NCI-H748 treated with DMSO at 0.1 percent for 48 hours (cell line): ENCODE measurements at places on chromosomes 11 and 22.

DNA sequence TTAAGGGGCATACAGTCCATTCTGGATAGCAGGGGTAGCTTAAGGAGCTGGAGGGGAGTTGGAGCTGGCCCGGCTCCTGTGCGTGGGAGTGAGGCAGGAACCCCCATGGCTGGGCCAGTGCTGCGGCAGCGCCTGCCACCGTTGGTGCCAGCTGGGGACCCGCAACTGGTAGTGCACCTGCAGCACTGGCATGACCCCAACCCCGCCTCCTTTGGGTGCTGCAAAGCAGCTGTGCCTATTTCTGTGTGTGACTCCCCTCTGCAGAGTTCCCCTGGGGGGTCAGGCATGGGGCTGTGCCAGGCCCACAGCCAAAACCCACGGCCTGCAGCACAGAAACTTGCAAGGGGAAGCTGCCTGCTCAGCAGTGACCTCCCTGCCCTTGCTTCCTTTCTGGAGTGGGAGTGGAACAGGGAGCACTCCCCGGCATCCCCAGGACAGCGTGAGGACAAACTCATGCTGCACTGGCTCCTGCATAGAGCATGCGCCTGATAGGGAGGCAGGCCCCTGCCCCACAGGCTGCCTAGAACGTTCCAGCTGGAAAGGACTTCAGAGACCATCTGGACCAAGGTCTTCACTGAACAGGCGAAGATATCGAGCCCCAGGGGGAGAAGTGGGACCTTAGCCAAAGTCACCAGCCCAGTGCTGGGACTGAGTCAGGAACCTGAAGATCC is 26.2 kb upstream of the RAB1B start:
- DNase-seq, result no peak

GRCh38 chr11:32573228-32573627 is 10.4 kb upstream of the EIF3M start:
- DNase-seq, result no peak

DNA sequence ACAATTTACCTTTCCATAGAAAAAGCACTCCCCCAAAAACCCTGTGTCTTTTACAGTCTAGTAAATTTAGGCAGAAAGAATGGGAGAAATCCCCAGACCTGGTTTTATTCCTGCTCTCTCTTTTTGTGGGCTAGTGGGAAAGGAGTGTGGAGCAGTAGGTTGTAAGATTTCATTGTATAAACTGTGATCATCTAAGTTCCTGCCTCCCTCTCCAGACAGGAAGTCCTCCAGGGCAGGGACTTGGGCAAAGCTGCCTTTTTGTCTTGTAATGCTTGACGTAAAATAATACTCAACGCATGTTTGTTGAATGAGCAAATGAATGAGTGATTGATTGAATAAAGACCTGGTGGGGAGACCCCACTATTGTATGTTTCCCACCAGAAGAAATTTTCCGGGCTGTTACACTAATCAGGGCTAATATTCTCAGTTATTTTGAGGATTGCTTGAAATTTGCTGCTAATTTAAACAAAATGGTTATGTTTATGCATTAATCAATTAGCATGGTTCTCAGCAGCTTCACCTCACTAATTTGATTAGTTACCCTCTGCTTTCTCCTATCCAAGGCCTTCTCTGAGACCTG is 36.3 kb downstream of the CSNK2A3 start:
- no peak for DNase-seq

- no peak for DNase-seq
Measured at GRCh38 chr22:22248878-22249277, 4.3 kb downstream of the VPREB1 start.

DNA sequence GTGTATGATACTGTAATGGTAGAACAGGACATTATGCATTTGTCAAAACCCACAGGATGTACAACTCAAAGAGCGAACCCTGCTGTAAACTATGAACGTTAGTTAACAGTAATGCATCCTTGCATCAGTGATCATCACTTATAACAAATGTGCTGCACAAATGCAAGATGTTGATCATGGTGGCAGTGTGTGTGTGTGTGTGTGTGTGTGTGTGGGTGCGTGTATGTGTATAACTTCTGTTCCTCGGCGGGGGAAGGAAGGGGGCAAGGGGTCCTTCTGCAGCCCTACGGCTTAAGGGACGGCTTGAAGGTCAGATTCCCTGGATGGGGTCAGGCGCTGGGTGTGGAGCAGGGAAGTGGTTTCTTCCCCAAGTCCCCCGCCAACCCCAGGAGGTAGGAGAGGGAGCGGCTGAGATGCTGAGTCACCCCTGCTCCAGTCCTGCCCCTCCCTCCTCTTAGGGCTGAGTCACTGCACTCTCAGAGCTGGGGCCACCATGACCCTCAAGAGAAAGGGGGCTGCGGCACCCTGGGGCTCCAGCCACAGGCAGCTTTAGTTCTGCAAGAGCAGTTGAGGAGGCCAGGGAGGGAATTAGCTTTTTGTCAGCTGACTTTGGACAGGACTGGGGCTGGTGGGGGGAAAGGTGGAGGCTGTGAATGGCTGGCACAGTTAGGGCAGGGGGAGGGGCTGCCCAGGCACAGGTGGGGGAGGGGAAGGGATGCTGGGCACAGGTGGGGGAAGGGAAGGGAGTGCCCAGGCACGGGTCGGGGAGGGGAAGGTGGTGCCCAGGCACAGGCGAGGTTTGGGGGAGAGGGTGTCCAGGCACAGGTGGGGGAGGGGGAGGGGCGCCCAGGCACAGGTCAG is 8.8 kb upstream of the CTSD start:
- DNase-seq, result no peak

- no peak for DNase-seq
Measured at GRCh38 chr11:67271541-67272284, 5.4 kb downstream of the GRK2 start.

GRCh38 chr11:36065436-36065835 is 121.6 kb downstream of the LDLRAD3 start:
- no peak for DNase-seq

DNA sequence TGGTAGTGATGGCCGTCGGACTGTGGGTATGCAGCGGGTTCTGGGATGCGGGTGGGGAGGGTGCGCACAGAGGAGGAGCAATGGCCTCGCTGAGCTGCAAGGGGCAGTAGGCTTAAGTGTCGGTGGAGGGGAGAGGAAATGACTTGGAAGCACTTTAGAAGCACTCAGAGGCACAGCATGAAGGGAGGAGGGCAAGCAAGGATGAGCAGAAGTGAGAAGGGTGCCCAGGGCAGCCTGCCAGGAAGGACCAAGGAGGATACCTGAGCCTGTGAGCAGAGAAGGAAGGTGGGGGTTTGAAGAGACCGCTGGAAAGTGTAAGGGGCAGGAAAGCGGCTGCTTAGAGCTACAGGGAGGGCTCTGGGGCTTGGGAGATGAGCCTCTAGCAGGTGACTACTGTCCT is 330 bp downstream of the SLC5A1 start:
- no peak for DNase-seq

DNA sequence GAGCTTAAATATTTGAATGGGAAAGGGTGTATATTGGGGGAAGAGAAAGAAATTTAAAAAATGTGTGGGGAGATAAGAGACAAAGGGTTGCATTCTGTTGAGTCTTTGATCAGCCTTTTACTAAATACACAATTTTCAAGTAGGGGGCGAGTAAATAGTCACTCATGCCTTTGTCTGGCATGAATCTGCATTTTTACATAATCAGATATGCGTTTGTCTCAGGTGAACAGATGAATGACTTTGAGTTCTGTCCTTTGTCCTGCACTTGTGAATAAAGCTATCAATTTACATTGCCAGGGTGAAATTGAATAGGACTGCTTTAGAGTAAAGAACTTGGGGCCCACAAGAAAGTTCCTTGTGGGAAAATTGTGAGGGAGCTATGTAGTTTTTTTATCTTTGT is 523.6 kb upstream of the LUZP2 start:
- DNase-seq, result no peak

DNA sequence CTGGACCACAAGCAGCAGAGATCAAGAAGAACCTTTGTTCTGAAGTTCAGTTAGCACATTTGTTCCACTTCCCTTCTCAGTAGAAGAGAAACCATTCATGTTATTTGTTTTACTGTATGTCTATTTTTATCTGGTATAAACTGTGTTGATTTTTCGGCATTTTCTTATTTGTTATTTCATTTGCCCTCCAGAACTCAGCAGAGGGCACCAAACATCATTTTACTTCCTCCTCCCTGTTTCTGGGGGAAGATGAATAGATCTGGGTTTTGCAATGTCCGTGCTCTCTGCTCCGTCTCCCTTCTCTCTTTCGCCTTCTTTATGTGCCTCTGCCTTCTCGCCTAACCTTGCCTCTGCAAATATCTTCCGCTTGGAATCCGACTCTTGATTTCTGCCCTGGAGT is 366.9 kb downstream of the NTM start:
- DNase-seq, result no peak

DNA sequence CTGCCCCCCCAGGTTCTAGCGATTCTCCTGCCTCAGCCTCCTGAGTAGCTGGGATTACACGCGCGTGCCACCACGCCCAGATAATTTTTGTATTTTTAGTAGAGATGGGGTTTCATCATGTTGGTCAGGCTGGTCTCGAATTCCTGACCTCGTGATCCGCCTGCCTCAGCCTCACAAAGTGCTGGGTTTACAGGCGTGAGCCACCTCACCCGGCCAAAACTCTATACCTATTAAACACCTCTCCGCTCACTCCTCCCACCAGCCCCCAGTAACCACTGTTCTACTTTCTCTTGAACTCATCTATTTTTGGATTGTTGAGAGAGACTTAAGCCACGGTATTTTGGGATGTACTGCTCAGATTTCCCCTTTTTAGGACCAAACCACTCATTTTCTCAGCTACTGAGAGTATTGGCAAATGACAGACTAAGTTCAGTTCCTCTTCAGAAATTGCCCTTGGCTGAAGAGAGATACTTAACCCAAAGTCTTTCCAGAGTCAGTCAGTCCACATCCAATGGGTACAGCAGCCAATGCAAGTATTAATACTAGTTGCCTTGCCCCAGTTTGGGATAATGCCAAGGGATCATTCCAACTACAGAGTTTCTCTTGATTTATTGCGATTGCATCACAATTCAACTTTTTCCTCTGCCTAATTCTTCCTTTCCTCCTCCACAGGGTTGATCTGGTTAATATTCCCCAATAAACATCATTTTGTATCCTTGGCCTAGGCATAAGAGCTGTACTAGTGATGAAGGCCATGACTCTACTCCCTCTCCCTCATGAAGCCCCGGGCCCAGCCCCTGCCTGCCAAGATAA is 36.8 kb upstream of the CSTF3 start:
- DNase-seq, result no peak

DNA sequence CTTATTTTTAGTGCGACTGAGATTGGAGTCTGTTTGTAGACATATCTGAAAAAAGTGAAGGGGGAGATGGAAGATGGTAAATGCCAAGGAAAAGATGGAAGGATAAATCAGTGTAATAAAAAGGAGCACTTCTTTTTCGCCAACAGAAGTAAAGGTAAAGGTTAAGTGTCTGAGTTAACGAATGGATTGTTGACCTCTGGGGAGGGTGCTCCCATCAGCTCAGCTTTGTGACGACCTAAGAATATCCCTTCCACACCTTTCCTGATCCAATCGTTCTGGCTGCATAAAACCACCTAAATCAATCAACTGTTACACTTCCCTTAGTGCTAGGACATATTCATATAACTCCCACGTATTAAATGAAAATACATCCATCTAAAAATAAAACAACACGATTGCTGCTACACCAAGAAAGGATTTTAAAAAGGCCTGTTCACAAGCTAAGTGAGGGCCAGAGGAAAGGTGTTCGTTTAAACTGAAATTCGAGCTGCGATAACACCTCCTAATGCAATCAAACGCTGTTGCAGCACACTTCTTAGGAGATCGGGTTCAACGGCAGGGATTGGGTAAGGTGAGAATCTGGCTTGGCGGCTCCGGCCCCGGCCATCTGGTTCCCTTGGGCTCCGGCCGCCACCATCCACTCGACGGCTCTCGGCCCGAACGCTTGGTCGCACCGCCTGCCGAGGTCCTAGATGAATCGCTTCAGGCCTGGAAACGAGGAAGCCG is 658 bp downstream of the C11orf71 start:
- DNase-seq, result peak; percentile 33

- no peak for DNase-seq
Measured at GRCh38 chr11:134734141-134734845, 322.3 kb upstream of the B3GAT1 start.

- DNase-seq, result no peak
Measured at GRCh38 chr11:33885338-33886005, 6.4 kb downstream of the LMO2 start.

DNA sequence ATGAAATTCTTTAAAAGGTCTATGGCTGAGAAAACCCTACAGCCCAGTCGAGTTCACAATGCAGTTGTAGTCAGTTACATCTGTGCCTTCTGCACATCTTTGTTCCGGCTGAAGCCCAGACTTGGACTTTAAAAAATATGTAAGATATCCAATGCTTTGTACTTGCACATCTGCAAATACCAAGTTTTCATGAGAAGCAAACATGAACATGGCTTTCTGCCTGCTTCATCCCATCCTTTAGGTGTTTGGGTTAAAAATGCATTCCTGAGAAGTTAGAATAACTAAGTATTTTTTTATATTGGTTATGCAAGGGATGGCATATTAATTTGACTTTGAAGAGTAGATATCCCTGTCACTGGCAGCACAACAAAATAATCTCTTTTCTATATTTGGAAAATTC is 528.4 kb downstream of the METTL15 start:
- no peak for DNase-seq

- peak; percentile 31 for DNase-seq
Measured at GRCh38 chr11:10255388-10256125, 38.5 kb downstream of the SBF2 start.

- no peak for DNase-seq
Measured at GRCh38 chr11:42772886-42773285, 538.9 kb upstream of the API5 start.

GRCh38 chr11:121626980-121627379 is 174.2 kb upstream of the SORL1-AS1 start:
- DNase-seq, result no peak

- DNase-seq, result no peak
Measured at GRCh38 chr11:7597620-7598019, 75.7 kb downstream of the CYB5R2 start.

- DNase-seq, result no peak
Measured at GRCh38 chr11:76455931-76456330, 11.1 kb downstream of the EMSY start.

DNA sequence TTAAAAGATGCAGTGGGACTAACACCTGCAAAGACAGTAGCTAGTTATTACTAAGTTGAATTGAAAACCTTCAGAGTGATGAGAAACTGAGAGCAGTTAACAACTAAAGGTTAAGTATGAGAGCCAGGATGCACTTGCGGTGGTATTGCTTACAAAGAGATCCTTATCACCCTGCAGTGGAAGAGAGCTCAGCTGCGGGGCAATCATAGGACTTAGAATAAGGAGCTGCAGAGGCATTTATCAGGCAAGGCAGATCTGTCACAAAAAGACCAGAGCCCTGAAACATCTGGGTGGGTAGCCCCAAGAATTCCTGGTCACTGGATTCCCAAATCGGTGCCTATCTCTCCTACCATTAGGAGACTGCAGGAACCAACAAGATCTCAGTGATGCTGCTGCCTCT is 34.3 kb upstream of the CFAP300 start:
- no peak for DNase-seq
